Fibroblast of skin of right biceps (primary cell): ENCODE measurements at places on chromosomes 1 and 21.

DNA sequence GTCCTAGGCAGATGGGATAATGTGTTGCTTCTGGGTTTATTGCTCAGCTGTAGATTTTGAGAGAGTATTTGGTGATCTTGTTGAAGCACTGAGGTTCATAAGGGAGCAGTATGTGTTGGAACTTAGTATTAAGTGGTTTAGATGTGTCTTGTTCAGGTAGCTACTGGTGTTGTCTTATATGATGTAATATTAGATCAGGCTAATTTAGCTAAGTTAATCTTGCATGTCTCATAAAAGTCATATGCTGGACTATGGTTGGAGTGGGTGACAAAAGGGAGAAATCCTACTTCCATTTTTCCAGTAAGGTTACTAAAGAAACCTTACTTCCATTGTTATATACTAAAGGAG is 196.4 kb downstream of the CLEC20A start:
- no peak for DNase-seq

GRCh38 chr1:32390904-32391870 is 3.1 kb downstream of the BSDC1 start:
- DNase-seq: no peak

DNA sequence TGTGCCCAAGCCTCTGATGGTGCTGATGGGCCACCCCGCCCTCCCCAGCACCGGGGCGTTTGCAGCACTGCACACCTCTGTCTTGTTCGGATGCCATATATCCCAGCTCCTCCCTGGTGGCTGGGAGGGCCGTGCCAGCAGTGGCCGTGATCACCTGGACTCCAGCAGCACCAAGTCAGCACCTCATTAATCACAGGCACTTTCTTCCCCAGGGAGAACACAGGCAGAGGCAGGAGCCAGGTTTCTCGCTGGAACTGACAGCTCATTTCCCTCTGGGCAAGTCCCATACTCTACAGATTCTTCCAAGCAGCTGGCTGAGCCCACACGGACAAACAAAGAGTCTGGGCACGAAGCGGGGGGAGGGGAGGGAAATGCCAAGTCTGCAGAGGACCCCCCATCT is 141.7 kb upstream of the EDN2 start:
- DNase-seq: peak; percentile 79

GRCh38 chr1:242662886-242663285 is 138.4 kb upstream of the PLD5 start:
- no peak for DNase-seq

- DNase-seq: no peak
These were observed 27.1 kb downstream of the MAEL start for GRCh38 chr1:167016100-167016750.

DNA sequence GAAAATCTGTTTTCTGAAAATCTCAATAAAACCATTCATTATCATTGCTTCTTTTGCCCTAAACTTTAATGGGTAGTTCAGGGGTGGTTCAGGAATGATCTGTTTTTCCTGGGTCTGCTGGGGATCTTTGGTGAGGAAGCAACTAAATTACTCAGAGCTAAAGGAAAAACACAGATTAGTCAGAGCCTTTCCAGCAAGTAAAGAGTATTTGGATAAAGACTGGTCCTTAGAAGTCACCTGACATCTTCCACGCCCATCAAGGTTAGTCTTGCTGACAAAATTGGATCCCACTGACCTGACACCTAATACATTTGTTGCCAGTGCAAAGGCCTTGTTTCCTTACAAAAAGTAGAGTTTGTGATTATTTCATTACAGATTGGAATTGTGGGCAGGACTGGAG is 24.2 kb downstream of the HSPA13 start:
- DNase-seq: no peak

DNA sequence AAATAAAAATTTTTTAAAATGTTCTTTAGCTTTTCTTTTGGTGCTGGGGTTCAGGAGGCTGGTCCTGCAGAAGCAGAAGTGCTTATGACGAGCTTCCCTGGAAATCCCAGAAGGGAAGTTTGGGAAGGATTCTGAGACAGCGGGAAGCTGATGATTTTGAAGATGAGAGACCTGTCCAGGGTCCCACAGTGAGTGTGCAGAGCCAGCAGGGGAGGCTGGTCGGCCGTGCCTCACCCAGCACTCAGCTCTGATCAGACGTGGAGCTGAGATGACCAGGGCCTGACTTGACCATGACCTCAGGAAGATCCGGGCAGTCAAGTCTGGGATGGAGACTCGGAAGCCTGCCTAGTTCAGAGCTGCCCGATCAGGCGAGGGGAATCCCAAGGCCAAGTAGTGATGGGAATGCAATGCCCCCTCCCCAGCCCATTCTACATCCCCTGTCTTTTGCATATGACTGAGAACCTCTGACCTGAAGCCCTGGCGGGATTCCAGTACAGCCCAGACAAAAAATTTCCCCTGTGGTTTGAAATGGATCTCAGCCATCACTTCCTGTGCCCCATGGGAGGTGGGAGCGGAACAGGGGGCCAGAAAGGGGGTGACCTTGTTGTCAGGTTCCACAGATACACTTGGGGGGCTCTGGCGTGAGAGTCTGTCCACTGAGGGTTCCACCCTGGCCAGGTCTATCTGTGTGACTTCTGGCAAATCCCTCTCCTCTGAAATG is 96.8 kb upstream of the RUNX3 start:
- DNase-seq: no peak

- no peak for DNase-seq
These were observed 67.8 kb downstream of the TOMM20 start for GRCh38 chr1:235060607-235061470.

DNA sequence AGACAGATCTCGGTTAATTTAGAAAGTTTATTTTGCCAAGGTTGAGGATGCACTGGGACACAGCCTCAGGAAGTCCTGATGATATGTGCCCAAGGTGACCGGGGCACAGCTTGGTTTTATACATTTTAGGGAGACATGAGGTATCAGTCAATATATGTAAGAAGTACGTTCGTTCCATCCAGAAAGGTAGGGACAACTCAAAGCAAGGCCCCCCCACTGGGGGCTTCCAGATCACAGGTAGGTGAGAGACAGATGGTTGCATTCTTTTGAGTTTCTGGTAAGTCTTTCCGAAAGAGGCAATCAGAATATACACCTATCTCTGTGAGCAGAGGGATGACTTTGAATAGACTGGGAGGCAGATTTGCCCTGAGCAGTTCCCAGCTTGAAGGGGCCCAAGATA is 60.4 kb upstream of the VTCN1 start:
- DNase-seq: no peak

- no peak for DNase-seq
These were observed 186.5 kb downstream of the FASLG start for GRCh38 chr1:172845371-172845770.

DNA sequence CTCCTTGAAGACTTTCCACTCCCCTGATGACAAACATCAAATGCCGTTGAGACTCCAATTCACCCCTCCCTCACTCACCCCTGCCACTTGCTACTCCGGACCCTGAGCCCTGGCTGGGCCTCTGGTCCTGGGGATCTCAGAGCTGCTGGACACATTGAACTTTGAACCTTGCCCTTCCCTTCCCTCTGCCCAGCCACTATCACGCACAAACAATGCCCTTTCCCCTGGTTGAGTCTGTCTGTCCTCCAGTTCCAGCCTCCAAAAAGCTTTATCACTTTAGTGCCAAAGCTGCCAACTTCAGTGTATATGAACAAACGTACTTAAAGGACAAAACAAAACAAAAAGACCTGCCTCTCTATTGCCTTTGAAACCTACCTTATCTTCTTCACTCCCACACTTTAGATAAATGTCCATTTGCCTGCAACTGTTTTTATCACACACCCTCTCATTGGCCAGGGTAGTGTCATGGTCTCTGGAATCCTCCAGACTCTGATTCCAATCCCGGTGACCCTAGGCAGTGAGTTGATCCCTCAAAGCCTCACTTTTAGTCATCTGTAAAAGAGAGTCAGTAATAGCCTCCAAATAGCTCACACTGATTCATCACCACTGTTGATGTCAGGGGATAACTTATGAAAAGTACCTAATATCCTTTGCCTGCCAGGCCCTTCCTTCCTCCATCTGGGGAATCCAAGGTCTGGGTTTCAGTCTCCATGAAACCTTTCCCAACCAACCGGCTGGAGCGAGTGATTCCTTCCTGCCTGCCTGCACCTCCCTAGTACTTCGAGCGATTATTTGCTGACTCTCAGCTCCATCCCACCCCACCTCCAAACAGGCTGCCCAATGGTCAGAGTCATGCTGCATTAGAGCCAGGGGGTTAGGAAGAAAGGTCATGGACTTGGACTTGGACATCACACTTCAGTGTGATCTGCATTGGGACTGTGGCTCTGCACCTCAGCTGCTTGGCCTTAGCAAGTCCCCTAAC is 15.9 kb upstream of the SPOCD1 start:
- peak; percentile 54 for DNase-seq

DNA sequence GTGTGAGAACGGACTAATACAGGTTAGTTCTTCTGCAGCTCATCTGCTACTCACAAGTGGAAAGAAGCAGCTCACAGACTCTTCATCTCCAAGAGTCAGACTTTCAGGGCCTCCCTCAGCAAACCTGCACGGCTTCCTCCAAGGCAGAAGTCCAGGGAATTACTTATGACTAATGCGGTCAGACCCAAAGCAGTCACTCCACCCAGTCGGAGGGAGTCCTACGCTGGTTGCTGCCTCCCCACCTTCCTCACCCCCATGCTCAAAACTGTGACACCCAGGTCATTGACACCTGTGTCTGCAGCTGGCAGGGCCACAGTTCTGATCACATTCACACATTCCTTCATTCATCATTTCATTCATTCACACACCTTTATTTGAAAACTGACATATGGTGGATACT is 38.4 kb upstream of the PRDM2 start:
- peak; percentile 35 for DNase-seq

GRCh38 chr21:36347962-36348328 is 27.9 kb downstream of the MORC3 start:
- peak; percentile 25 for DNase-seq

DNA sequence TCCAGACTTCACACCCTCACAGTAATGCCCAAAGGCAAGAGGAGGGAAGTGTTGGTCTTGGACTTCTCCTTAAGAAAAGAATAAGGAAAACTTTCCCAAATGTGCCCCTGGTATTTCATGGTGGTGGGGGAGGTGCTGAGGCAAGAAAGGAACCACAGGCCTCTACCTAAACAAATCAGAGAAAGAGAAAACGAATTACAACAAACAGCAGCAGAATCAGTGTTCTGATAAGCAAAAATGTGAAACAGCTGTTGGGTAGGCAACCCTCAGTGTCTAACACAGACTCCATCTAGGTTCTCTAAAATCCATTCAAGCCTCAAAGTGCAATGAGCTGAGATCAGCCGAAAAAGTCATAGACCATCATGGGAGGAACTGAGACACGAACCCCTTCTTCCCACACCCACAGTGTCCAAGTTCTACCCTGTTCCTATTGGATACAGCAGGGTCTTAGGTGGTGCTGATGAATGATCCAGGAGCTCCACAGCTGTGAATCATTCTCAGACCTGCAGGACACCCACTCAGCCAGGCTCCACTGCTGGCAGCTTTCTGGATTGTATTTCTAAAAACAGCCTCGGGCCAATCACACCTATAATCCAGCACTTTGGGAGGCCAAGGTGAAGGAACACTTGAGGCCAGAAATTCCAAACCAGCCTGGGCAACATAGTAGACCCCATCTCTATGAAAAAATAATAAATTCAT is 149.1 kb downstream of the PLPP3 start:
- no peak for DNase-seq
